ENCODE measurements at places on chromosomes 5 and 9. TPM values are rescaled to one million over a fixed set of nuclear protein-coding genes. Genes with fewer than 3 reads are reported as not detected.

DNA sequence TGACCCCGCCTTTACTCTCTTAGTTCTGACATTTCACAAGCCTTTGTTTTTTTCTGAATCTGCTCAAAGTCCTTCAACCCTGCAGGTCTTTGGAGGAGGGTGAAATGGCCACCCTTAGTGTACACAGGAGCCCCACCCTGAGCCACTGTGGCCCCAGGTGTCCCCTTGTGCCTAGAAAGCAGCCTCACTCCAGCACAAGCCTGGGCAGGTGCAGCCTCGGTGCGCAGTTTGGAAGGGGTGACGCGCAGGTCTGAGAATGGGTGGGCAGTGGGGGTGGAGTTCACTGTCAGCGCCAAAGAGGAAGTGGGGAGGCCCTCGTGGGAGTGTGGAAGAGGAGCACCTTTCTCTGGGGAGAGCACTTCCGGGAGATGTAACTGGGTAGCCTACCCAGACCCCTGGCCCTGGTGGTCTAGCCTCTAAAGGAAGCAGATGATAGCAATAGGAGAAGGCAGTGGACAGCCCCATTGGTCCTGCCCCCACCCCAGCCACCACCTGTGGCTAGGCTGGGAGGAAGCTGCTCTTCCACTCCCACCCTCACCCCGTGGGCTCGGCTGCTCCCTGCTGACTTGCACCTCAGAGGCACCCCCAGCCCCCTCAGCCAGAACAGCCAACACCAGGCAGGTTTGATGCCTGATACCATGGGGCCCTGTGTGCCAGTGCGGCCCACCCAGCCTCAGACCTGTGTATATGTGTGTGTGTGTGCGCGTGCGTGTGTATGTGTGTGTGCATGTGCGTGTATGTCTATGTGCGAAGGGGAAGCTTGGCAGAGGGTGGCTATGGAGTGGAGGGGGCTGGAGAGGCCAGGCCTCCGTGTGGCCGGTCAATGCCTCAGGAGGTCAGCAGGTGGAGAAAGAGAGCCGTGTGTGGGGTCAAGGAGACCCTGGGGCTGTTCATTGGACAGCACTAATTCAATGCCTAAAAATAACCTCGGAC lies 16.8 kb upstream of the DAB2IP start:
- peak; percentile 37 for DNase-seq

DNA sequence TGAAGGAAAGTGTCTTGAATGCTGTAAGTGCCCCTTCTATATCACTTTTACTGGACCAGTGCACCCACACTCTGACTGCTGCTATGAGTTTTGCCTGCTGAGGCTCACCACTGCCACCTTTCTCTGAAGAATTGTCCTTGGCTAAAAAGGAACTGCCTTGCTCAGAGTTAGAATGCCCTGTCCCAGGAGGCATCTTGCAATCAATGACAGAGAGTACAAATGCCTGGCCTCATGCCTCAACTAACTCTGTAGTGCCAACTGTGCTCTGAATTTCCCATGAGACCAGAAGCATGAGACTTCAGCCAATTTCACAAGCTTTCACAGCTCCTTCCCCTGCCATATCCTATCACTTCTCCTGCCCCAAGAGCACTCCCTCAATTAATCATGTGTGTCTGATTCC lies 569.7 kb downstream of the ZNF608 start:
- no peak for DNase-seq

DNA sequence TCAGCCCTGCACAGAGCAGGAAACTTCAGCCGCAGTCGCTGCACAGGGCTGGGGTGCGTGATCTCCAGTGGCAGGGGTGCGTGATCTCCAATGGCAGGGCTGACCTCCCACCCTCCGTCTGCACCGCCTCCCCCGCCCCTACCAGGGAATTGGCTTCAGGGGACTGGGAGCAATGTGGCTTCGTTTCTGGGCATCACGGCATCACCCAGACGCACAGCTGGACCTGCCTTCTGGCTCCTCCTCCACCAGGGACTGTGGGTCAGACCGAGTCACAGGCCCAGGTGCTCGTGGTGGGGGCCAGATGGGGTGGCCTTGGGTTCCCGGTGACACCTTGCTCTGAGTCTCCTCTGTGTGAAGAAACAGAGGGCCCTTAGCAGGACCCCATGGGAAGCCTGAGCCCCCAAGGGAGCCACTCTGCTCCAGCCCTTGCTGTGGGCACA lies 51.1 kb downstream of the AHRR start:
- DNase-seq = no peak

DNA sequence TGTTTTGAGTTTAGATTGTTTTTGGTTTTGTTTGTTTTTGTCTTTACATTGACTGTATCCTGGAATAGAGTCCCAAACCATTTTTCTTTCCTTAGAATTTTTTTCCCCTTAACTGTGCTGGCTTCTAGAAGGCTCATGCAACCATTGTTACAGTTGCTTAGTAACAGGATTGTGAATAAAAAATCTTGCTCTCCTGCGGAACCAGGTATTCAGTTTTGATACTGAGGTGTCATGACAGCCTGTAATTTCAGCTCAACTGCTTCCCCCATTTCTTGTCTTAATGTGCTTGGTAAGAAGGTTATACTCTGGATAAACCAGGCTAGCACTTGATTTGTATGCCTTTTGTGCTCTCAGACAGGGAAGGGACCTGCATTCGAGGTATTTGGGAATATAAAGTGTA lies 42.1 kb downstream of the FOCAD start:
- no peak for DNase-seq

GRCh38 chr9:125626187-125626586 lies 80.8 kb downstream of the MAPKAP1 start:
- DNase-seq = no peak

DNA sequence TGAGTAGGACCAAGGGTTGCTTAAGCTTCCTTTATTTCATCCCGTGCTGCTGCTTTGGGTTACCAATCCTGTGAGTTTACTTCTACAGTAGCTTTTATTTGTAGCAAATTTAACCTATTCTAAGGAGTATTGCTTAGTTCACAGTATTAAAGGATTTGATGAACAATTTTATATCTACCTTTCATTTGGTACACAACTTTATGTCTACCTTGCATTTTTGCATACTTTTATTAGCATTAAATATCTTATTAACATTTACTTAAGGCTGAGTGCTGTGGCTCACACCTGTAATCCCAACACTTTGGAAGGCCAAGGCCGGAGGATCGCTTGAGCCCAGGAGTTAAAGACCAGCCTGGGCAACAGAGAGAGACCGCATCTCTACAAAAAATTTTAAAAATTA lies 4.2 kb downstream of the GTF3C4 start:
- DNase-seq = no peak

- DNase-seq = no peak
Measured at GRCh38 chr9:95018099-95018936, 291.8 kb downstream of the AOPEP start.

DNA sequence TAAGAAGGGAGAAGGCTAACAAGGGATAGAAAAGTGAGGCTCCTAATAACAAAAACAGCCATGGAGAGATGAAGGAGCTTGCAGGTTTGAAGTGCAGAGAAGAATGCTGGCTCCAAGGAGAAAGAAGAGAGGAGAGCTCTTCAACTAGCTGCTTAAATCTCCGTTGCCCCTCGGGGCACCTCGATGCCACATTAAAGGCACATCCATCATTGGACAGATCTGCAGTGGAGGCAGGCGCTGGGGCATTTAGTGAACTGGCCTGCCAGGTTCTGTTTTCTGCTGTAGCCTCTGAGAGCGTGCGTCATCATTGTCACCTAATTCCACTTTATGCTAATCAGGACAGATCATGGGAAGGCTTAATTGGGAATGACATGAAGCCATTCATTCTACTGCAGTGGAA lies 1426.2 kb upstream of the WWC1 start:
- no peak for DNase-seq

DNA sequence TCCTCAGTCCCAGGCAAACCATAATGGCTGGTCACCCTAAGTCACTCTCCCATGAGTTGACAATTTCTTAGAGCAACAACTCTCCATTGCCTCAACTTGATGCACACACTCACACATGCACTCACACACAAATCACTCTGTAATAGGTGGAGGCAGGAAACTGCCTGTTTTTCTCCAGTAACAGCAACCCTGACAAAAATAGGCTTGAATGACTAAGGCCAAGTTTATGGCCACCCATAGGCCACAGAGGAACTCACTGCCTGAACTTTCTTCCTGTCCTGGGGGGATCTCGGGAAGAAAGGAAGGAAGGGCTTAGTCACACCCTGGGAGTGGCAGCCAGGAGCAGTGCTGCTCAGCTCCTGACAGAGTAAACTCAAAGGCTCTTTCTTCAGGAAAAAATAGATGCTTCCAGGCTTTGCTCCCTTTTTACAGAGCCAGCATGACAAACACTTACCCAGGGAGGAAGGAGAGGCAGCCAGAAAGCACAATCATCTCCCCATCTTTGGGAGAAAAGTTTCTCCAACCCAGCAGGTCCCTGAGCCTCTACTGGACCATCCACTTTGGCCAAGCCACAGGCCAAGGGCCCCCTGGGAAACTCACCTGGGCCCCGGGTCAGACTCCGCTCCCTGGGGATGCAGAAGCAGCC lies 368 bp downstream of the SH3TC2 start:
- peak; percentile 79 for DNase-seq

GRCh38 chr9:106918825-106919509 lies 56.0 kb downstream of the ZNF462 start:
- no peak for DNase-seq

DNA sequence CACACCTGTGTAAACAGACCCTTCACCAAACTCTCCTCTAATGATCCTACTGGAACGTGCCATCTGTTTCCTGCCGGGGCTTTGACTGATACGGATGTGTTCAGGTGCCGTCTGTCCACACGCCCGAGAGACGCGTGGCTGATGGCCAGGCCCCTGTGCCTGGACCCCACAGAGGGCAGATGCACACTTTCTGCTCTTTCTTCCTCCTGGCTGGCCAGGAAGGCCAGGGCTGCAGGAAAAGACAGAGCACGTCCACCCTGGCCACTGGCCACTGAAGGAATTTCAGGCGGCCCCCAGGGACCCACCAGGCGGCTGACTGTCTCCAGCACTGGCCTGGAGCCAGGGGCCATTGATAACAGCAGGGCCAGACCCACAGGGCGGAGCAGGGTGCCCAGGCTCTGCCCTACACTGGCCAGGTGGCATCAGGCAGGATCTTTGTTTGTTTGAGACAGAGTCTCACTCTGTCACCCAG lies 3.6 kb upstream of the ENG start:
- no peak for DNase-seq

GRCh38 chr5:40453689-40454088 lies 226.0 kb upstream of the PTGER4 start:
- DNase-seq = no peak

DNA sequence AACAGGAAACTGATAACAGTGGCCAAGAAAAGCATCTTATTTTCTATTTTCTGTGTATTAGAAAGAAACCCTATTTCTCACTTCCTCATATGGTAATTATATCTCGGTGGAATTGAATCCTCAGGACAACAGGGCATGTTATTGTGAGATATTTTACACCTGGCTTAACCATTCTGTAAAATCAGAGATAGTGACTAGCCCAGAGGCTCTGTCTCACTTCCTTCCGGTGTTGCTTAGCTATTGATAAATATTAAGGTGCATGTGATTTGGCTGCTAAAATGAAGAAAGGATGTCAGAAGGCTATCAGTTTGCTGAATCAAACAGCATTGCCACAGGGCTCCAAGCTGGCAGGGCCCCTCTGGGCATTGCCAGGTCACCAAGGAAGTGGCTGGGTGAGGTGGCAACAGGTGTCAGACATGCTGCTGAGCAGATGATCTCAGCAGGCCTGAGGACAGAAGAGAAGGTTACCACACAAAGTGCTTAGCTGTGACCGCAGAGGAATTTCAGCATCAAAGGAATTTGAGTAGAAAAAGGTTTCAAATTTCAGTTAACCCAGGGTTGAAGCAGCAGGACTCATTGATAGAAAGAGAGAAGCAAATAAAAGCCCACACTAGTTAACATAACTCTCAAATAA lies 330.7 kb downstream of the PDE4D start:
- DNase-seq = peak; percentile 81

DNA sequence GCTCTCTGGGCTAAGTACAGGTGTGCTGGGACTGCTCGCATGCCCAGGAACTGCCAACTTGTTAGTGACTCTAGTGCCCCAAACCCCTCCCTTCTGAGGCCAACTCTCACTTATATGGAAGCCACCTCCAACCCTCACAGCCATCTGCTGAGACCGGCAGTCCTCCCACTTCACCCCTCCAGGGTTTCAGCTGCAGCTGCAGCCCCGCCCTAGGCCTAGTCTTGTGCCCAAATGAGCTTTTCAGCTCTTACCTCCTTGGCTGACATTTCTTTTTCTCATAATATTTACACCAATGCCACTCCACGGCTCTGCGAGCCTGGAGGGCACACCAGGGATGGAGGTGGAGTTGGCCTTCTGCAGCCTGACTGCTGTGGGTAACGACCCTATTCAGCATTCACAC lies 166.6 kb downstream of the ROR2 start:
- DNase-seq = no peak

DNA sequence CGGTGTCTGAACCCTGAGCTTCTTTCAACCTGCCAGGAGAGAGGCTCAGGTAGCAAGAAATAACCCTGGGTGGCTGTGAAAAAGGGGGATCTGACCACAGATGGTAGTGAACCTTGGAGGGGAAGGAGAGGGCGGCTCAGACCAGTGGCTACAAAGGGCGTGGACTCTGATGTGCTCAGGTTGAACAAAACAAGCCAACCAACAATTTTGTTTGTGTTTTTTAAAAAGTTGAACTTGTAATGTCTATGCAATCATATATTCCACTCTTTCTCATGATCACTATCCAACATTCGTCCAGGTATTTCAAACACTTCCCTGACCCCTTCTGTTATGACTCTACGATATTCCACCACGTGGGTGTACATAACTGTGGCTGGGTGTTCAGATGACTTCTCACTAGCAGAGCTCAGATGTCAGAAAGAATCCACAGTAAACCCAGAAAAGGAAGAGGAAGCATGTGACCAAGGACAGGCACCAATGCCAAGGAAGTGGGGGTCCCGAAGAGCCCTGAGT lies 20.0 kb downstream of the PTPN3 start:
- DNase-seq = no peak

SYK gene
- 14.8 TPM for total RNA-seq

MYO10 gene
- total RNA-seq = 101 TPM

CCDC171 gene
- total RNA-seq = 2.1 TPM

GGTA1 gene
- total RNA-seq = not detected

FAM169A gene
- 13.4 TPM for total RNA-seq

WWC1 gene
- total RNA-seq = 190 TPM
